ENCODE measurements at places on chromosomes 1 and 21. TPM values are rescaled to one million over a fixed set of nuclear protein-coding genes. Genes with fewer than 3 reads are reported as not detected.
A peak's percentile ranks its signal among the peaks of the same experiment; 100 is the strongest.

FLG2 gene
- not detected for polyA plus RNA-seq

HAO2 gene
- not detected for polyA plus RNA-seq

FAM110D gene
- polyA plus RNA-seq = not detected

TACSTD2 gene
- polyA plus RNA-seq = 8.1 TPM

GRCh38 chr1:43822040-43822690 lies 111.4 kb upstream of the ARTN start:
- peaks cover 3% of the 10 kb centered on the region for H3K36me3 ChIP-seq
- H3K27ac ChIP-seq = no peak overlapping the region
- no peaks in the 10 kb centered on the region for H3K27me3 ChIP-seq
- DNase-seq = no peak
- H3K4me3 ChIP-seq = no peak overlapping the region

GRCh38 chr1:239112101-239112935 lies 274.1 kb upstream of the CHRM3 start:
- no peak overlapping the region for H3K27ac ChIP-seq
- no peak overlapping the region for H3K4me3 ChIP-seq
- no peak for DNase-seq
- H3K4me1 ChIP-seq = no peaks in the 10 kb centered on the region
- no peaks in the 10 kb centered on the region for H3K27me3 ChIP-seq
- H3K36me3 ChIP-seq = no peaks in the 10 kb centered on the region

DNA sequence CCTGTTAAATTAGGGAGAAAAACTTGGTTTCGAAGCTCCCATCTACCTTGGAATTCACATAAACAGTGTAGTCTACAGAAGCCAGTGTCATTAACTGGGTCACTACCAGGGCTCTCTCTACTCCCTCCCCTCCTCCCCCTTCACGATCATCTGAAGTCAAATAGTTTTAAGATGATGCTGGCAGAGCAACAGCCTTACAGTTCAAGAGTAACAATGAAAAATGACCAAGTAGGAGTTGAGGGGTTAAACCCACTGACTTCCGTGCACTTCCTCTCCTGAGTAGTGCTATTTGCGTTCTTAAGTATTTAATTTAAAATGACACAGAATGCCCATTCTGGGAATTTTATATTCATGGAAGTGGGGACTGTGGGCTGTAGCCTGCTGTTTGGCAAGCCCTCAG lies 236.9 kb downstream of the SIPA1L2 start:
- H3K4me3 ChIP-seq = no peak overlapping the region
- no peaks in the 10 kb centered on the region for H3K27me3 ChIP-seq
- no peaks in the 10 kb centered on the region for H3K4me1 ChIP-seq
- H3K27ac ChIP-seq = no peak overlapping the region

GRCh38 chr1:23614032-23614660 lies 54.8 kb upstream of the ID3 start:
- H3K27me3 ChIP-seq = no peaks in the 10 kb centered on the region
- peak overlapping the region; percentile 27 for H3K27ac ChIP-seq
- H3K4me1 ChIP-seq = peaks cover 44% of the 10 kb centered on the region
- H3K36me3 ChIP-seq = no peaks in the 10 kb centered on the region
- H3K4me3 ChIP-seq = no peak overlapping the region
- no peak for DNase-seq

GRCh38 chr1:235545292-235545930 lies 41.2 kb upstream of the B3GALNT2 start:
- no peak for DNase-seq
- no peak overlapping the region for H3K4me3 ChIP-seq
- no peak overlapping the region for H3K27ac ChIP-seq
- H3K36me3 ChIP-seq = no peaks in the 10 kb centered on the region
- no peaks in the 10 kb centered on the region for H3K27me3 ChIP-seq
- no peaks in the 10 kb centered on the region for H3K4me1 ChIP-seq

DNA sequence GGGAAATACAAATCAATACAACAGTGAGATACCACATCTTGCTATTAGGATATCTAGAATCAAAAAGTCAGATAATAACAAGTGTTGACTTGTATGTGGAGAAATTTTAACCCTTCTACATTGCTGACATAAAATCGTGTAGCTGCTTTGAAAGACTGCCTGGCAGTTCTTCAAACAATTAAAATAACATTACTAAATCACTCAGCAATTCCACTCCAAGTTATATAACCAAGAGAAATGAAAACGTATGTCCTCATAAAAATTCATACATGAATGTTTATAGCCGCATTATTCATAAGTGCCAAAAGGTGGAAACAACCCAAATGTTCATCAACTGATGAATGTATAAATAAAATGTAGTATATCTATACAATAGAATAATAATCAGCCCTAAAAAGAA lies 164.6 kb downstream of the RASAL2 start:
- no peaks in the 10 kb centered on the region for H3K27me3 ChIP-seq
- no peak overlapping the region for H3K27ac ChIP-seq
- H3K4me1 ChIP-seq = no peaks in the 10 kb centered on the region
- no peak overlapping the region for H3K4me3 ChIP-seq
- DNase-seq = no peak

- H3K4me3 ChIP-seq = no peak overlapping the region
- H3K4me1 ChIP-seq = no peaks in the 10 kb centered on the region
- DNase-seq = peak; percentile 11
Measured at GRCh38 chr1:197399755-197400521, 131.9 kb downstream of the CRB1 start.

DNA sequence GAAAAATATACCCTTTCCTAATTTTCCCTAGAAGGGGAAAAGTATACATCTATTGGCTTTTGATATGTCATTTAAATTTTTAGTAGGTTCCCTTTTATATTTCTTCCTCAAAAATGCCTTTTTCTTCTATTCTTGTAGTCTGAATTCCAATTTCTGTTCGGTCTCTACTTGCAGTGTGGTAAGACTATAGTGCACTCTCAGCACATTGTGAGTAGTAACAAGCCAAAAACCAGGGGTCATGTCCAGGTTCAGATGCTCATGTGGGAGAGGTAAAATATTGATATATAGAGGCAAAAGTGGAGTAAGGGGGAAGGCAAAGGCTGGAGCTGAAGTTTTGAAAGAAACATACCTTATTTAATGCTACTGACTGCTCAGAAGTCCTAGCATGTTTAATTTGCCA lies 4.0 kb upstream of the FCGR2A start:
- H3K4me1 ChIP-seq = peaks cover 7% of the 10 kb centered on the region
- no peak overlapping the region for H3K27ac ChIP-seq
- DNase-seq = no peak
- no peaks in the 10 kb centered on the region for H3K36me3 ChIP-seq

DNA sequence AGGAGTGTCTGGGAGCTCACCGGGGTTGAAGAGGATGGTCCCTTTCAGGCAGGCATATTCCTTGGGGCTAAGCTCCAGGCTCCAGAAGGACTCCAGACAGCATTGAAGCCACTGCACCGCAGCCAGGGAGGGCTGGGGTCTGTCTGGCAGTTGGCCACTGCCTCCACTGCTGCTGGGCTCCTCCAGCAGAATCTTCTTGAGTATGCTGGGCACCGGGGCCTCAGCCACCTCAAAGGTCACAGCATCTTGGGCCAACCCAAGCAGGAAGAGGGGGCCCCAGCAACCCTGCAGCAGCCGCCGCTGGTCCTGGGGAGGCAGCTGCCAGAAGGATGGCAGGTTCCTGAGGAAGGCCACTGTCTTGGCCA lies 404 bp downstream of the NR0B2 start:
- no peaks in the 10 kb centered on the region for H3K27me3 ChIP-seq
- H3K36me3 ChIP-seq = no peaks in the 10 kb centered on the region
- no peak overlapping the region for H3K4me3 ChIP-seq

DNA sequence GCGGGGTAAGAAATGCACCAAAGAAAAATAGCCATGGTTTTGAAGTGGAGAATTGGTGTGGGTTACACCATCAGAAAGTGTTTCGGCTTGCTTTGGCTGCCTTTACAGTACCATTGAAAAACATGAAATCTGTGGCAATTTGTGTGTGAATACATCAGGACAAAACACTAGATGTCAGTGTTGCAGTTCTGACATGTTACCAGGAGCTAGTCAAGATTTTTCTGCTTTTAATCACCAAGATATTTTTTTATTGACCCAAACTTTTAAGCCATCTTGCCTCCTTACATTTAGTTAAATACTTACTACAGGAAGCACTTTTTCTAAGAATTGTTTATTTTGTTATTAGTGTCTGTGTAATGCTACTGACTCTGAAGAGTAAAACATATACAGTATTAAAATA lies 14.3 kb downstream of the RRP15 start:
- peaks cover 4% of the 10 kb centered on the region for H3K36me3 ChIP-seq
- no peaks in the 10 kb centered on the region for H3K27me3 ChIP-seq
- H3K4me3 ChIP-seq = no peak overlapping the region

DNA sequence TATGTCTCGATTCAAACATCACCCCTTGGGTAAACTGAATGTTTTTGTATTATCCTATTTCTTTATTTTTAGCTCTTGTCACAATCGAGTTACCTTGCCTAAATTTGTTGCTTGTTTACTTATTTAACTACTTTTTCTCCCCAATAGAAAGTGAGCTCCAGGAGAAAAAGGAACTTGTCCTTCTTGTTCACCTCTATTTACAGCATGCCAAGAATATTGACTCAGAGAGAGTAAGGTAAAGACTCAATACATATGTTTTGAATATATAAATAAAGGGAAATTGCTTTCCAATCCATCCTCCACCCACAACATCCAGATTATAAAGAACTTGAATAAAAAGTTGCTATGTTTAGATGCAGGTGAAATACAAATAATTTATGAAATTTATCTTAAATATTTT lies 107.3 kb upstream of the PDC start:
- no peak overlapping the region for H3K4me3 ChIP-seq
- DNase-seq = no peak
- H3K4me1 ChIP-seq = no peaks in the 10 kb centered on the region
- H3K27ac ChIP-seq = no peak overlapping the region
- H3K27me3 ChIP-seq = no peaks in the 10 kb centered on the region
- H3K36me3 ChIP-seq = no peaks in the 10 kb centered on the region

- no peaks in the 10 kb centered on the region for H3K27me3 ChIP-seq
- H3K27ac ChIP-seq = no peak overlapping the region
- H3K4me1 ChIP-seq = peaks cover 5% of the 10 kb centered on the region
- no peaks in the 10 kb centered on the region for H3K36me3 ChIP-seq
Measured at GRCh38 chr1:174023440-174023839, 1.3 kb upstream of the RC3H1 start.

GRCh38 chr1:32967888-32968568 lies 3.4 kb upstream of the RNF19B start:
- H3K27me3 ChIP-seq = peaks cover 6% of the 10 kb centered on the region
- no peak overlapping the region for H3K4me3 ChIP-seq
- DNase-seq = no peak
- H3K4me1 ChIP-seq = no peaks in the 10 kb centered on the region
- H3K36me3 ChIP-seq = no peaks in the 10 kb centered on the region
- H3K27ac ChIP-seq = no peak overlapping the region

GRCh38 chr21:42232176-42232825 lies 13.4 kb downstream of the ABCG1 start:
- no peaks in the 10 kb centered on the region for H3K27me3 ChIP-seq
- H3K4me1 ChIP-seq = peaks cover 69% of the 10 kb centered on the region
- peak overlapping the region; percentile 84 for H3K27ac ChIP-seq
- DNase-seq = no peak
- H3K4me3 ChIP-seq = no peak overlapping the region

GRCh38 chr1:193654951-193655735 lies 468.7 kb upstream of the B3GALT2 start:
- no peaks in the 10 kb centered on the region for H3K4me1 ChIP-seq
- DNase-seq = no peak
- H3K27ac ChIP-seq = no peak overlapping the region
- no peak overlapping the region for H3K4me3 ChIP-seq

DNA sequence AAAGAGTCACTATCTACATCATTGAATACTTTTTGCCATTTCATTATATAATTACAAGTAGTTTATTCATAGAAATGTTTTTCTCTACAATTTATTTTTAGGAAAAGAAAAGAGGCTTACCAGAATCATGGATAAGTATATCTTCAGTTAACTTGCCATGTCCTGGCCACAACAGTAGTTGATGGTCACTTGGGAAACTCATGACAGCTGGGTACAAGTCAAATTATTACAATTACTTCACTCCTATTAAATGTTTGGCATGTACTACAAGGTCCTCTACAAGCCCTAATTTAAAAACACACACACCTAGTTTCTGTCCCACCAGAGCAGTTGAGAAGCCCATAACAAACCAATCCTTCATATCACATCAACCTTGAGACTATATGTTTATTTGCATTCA lies 29.4 kb downstream of the PALMD start:
- H3K27me3 ChIP-seq = no peaks in the 10 kb centered on the region
- no peak overlapping the region for H3K27ac ChIP-seq
- no peak overlapping the region for H3K4me3 ChIP-seq
- no peaks in the 10 kb centered on the region for H3K4me1 ChIP-seq
- H3K36me3 ChIP-seq = no peaks in the 10 kb centered on the region

DNA sequence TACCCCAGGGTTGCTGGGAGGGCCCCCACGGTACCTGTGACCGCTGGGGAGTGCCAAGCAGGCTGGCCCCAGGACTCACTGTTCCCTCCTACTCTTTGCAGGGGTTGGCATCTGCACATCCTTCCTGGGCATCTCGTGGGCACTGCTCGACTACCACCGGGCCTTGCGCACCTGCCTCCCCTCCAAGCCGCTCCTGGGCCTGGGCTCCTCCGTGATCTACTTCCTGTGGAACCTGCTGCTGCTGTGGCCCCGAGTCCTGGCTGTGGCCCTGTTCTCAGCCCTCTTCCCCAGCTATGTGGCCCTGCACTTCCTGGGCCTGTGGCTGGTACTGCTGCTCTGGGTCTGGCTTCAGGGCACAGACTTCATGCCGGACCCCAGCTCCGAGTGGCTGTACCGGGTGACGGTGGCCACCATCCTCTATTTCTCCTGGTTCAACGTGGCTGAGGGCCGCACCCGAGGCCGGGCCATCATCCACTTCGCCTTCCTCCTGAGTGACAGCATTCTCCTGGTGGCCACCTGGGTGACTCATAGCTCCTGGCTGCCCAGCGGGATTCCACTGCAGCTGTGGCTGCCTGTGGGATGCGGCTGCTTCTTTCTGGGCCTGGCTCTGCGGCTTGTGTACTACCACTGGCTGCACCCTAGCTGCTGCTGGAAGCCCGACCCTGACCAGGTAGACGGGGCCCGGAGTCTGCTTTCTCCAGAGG lies 6.8 kb downstream of the XKR8 start:
- no peaks in the 10 kb centered on the region for H3K4me1 ChIP-seq
- peaks cover 7% of the 10 kb centered on the region for H3K36me3 ChIP-seq
- no peak overlapping the region for H3K4me3 ChIP-seq
- no peaks in the 10 kb centered on the region for H3K27me3 ChIP-seq

- H3K27me3 ChIP-seq = no peaks in the 10 kb centered on the region
- no peak overlapping the region for H3K27ac ChIP-seq
- H3K4me3 ChIP-seq = no peak overlapping the region
- no peaks in the 10 kb centered on the region for H3K4me1 ChIP-seq
- DNase-seq = no peak
Measured at GRCh38 chr1:190019717-190020116, 457.9 kb downstream of the BRINP3 start.

DNA sequence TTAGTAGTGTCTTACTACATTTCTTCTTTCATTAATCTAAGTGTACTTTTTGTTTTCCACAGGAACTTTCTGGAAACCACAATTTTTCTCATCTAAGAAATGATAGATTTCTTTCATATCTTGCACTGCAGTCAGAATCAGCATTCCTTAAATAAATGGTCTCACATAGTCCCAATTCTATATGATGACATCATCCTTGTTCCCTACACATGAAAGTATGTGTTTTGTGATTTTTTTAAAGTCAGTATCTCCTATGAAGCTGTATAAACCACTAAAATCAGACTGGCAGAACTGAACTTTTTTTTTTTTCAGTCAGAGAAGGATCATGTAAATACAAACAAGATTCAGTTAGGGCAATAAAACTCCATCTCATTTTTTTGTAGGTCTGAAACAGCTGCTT lies 742.6 kb upstream of the CXADR start:
- no peak overlapping the region for H3K27ac ChIP-seq
- no peaks in the 10 kb centered on the region for H3K36me3 ChIP-seq
- no peaks in the 10 kb centered on the region for H3K4me1 ChIP-seq
- DNase-seq = no peak
- H3K27me3 ChIP-seq = no peaks in the 10 kb centered on the region
